ENCODE measurements at places on chromosomes 4 and X.

GRCh38 chr4:153850533-153851280, 61.8 kb upstream of the SFRP2 start:
- DNase-seq: no peak

- no peak for DNase-seq
Observed at GRCh38 chrX:119763181-119763580, 4.8 kb downstream of the SOWAHD start.

GRCh38 chr4:83356899-83357661, 22.4 kb upstream of the HPSE start:
- DNase-seq: no peak

- peak; percentile 53 for DNase-seq
Observed at GRCh38 chr4:113899271-113900070, 80.0 kb downstream of the ARSJ start.

DNA sequence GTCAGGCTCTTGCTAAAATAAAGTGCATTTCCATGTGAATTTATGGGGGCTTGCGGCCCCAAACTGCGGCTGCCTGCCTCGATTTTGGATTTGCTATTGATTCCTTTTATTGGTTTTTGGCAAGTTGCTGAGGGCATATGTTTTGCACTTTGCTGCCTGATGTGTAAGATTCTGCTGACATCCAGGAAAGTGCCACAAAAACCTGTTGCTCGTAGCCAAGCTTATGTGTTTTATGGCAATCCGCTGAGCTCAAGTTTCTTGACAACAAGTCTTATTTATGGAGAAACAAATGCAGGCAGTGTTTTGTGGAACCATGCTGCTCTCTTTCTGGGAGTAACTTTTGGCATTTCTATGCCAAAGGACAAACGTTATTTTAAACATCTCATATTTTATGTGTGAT, 97.3 kb upstream of the DDIT4L start:
- DNase-seq: no peak

DNA sequence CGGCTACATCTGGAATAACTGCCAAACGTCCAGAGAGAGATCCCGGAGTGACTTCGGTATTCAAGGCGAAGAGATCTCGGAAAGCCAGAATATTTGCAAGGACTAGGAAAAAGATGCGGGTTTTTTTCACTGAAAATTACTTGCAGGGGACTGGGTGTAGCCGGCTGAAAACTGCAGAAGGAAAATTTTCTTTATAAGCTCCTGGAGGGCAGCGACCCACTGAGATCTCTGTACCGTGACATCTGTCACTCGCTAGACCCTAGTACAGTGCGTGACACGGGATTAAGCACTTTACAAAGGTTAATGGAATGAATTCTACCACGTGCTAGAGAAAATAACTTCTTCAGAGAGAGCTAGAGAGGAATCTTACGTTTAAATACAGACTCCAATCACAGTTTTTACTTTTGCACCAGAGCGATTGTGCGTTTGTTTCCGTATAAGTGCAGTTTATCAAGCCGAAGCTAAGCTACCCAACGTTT, 1.1 kb upstream of the LCORL start:
- no peak for DNase-seq

DNA sequence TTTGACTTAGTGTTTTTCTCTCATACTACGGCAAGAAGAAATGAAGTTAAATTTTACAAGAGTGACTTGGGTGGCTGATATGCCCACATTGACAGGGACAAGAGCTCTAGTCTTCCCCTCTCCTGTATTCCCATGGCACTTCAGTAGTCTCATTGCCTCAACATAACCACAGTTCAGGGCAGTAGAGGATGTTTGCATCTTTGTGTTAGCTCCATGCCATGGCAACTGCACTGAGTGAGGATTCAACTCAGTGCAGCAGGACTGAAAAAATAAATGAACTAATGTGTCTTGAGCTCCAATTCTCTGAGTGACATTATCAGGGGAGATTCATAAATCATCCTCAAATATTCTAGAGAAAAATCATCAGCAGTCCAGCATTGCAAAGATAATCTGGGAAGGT, 78.8 kb downstream of the TET2 start:
- DNase-seq: no peak

- no peak for DNase-seq
Observed at GRCh38 chr4:87540146-87541058, 11.2 kb upstream of the SPARCL1 start.

DNA sequence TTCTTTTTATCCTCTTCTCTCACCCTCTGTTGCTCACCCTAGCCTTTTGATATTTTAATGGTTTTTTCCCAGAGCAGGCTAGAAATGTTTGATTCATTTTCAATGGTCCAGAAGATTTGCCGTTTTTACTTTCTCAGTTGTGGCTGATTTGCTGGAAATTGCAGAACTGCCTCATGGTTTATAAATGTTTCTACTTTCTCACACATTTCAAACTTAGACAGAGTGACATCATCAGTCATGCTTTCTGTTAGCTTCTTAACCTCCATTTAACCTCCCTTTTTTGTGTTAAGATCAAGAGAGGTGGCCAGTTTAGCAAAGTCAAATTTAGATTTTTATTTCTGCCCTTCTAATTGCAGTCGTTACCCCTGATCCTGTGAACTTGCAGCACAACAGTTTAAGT, 8.7 kb downstream of the RXFP1 start:
- DNase-seq: peak; percentile 23

GRCh38 chr4:84985952-84986351, 19.5 kb upstream of the WDFY3 start:
- no peak for DNase-seq

GRCh38 chrX:84218726-84219125, 30.7 kb upstream of the RPS6KA6 start:
- no peak for DNase-seq

DNA sequence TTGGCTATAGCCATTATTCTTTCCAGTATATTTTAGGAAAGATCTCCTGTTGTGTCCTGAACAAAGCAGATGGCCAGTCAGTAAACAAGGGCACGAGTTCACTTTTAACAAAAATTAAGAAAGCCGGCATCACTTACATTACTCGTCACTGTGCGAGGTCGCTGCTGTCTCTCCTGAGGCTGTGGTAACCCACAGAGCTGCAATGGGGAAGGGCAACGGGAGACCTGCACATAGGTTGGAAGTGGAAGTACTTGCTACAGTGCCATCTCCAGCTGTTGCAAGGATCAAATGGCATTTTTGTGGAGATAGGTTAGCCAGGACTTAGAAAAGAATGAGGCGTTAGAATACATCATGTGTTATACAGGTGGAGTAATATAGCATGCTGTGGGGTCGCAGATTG, 132.2 kb downstream of the KLHL8 start:
- DNase-seq: no peak

- DNase-seq: no peak
Observed at GRCh38 chrX:23383411-23383810, 48.8 kb downstream of the PTCHD1 start.

DNA sequence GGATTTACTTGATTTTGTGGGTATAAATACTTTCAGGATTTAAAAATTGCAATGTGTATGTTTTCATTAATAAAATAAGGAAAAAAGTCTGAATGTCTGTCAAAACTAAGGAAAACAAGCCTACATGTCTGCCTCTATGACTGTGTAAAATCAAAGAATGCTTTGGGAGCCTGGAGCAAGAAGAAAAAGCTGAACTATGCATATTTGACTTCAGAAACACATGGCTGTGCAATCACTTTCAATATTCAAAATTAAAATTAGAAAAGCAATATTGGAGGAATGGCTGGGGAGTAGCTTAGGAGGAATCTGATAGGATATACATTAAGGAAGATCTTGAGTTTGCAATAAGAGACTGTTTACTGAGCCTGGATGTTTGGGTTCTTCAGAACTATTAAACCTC, 147.1 kb downstream of the ADAM29 start:
- DNase-seq: no peak

DNA sequence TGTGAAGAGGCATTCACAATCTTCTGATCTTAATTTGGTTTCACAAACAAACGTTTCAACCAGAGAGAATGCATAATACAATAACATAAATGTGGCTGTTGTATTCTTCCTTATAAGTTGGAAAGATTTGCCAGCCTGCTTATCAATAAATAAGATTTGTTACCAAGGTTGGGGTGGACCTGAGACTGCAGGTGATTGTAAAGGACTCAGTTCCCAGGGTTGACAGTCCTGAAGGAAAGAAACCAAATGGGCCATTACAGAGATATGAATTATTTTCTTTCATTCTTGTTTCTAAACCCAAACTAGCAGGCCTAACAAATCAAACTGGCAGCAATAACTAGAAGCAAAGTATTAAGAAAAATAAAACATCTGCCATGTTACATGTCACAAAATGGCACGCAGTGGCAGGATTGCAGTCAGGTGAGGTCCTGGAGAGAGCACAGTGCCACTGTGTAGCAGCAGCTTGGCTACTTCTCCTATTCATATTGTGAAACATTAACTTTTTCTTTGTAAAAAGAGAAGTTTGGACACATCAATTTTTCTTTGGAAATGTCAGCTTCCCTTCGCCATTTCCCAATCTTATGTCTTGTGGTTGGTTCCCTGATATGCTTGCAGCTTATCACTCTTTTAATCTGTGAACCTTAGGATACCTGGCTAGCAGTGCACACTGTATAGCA, 133.8 kb upstream of the EMCN start:
- peak; percentile 56 for DNase-seq

DNA sequence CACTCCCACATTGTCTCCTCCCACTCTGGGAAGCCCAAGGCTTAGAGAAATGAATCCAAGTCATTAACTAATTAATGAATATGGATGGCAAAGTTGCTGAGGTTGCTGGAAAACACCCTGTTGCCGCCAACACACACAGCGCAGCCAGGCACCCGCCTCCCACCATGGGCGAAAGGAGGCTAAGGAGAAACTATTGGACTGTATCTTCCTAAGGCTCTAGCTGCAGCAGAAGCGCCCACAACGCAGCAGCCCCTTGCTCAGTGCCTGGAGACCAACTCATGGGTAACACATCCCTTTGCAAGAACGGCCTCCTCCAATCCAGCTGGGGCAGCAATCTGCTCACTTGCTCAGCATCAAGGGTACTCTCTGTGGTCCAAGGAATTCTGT, 34.2 kb downstream of the TSC22D3 start:
- no peak for DNase-seq

DNA sequence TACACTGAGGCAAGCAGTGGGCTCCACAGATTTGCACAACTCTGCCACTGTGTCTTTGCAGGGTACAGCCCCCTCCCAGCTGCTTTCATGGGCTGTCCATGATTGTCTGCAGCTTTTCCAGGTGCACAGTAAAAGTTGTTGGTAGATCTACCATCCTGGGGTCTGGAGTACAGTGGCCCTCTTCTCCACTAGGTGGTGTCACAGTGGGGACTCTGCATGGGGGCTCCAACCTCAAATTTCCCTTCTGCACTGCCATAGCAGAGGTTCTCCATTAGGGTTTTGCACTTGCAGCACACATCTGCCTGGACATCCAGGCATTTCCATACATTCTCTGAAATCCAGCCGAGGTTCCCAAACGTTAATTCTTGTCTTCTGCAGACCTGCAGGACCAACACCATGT, 1002.3 kb downstream of the FAM133A start:
- DNase-seq: no peak

DNA sequence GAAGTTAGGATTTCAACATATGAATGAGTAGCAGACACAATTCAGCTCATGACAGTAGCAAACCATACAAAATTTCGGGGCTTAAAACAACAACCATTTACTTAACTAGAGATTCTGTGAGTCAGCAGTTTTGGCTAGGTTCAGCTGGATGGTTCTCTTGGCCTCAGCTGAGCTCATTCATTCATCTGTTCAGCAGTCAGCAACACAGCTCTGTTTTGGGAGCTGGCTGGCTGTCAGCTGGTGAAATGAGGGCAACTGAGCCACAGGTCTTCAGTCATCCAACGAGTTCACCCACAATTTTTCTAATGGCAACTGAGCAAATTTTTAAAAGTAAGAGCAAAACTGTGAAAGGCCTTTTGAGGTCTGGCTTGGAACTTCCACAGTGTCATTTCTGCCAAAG, 2005.1 kb upstream of the AGA start:
- no peak for DNase-seq

DNA sequence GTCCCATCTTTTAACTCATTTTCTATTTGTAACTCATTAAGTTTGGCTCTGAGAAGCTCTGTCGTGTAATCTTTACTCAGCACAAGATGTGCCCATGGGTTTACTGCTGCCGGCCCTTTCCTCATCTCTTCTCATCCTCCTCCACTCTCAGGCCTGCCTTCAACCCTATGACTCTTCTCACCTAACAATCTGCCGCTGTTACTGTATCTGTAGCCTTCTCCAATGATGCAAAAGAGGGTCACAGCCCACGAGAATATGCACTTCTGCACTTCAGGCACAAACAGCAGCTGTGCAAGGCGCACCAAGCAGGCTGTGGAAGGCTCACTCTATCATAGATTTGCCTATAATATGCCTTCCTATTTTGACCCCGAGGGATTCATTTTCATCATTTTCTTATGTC, 546.5 kb upstream of the GALNTL6 start:
- DNase-seq: no peak

DNA sequence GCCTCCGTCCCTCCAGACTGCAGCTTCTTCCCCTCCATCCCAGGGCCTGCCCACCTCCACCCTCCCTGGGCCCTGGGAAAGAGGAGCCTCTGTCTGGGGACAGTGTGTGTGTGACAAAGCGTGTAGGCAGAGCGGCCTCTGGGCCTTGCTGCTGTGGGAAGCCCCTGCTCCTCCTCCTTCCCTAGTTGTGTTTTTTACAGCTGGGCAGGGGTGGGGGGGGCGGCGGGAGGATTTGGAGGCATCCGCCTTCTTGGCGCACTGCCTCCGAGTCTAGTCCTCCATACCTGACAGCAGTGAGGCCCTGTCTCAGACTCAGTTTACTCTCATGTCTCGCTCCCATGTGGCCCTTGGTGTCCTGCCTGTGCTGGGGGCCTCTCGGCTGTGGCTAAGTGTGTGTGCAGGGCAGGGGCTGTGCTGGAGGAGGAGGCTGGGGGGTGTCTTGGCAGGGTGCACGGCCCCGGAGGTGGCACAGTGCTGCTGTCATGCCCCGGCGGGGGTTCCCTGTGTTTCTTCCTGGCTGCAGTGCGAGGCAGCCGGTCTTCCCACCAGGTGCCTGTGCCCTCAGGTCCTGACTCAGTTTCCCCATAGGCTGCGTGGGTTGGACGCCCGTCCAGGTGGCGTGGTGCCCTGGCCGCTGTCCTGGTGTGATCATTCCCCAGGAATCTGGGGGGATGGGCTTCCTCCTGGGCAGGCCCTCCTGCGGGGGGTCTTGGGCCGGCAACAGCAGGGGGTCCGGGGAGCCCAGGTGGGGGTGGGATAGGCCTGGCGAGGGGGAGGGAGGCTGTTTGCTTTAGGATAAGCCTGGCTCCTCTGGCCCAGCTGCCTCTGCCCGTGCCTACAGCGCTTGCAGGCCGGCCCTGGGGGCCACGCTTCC, 7.0 kb downstream of the FGFRL1 start:
- peak; percentile 56 for DNase-seq

DNA sequence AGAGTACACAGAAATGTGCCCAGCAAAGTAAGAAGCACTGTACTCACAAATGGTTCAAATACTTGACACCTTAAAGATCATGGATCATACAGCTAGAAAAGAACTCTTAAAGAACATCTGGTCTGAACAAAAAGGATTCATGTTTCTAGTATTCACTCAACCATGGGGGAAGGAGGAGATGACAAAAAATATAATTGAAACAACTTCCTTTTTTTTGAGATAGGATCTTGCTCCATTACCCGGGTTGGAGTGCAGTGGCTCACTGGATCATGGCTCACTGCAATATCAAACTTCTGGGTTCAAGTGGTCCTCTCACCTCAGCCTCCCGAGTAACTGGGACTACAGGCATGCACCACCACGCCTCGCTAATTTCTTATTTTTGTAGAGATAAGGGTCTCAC, 6.0 kb downstream of the DHX15 start:
- peak; percentile 11 for DNase-seq

GRCh38 chr4:55143858-55144257, 18.5 kb upstream of the KDR start:
- DNase-seq: no peak
